ENCODE measurements at places on chromosomes 16 and 17.

DNA sequence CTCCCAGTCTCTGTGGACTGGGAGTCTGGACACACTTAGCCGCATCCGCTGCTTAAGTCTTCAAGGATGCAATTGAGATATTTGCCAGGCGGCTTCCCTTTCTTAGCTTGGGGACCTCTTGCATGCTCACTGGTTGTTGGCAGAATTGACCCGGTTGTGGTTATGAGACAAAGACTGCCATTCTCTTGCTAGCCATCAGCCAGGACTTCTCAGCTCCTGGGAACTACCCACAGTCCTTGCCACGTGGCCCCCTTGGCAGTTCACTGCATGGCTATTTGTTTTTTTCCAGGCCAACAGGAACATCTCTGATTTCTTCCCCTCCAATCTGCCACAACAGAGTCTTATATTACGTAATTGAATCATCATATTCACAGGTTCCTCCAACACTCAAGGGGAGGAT, 25.5 kb downstream of the CACNG4 start:
- DNase-seq: no peak

DNA sequence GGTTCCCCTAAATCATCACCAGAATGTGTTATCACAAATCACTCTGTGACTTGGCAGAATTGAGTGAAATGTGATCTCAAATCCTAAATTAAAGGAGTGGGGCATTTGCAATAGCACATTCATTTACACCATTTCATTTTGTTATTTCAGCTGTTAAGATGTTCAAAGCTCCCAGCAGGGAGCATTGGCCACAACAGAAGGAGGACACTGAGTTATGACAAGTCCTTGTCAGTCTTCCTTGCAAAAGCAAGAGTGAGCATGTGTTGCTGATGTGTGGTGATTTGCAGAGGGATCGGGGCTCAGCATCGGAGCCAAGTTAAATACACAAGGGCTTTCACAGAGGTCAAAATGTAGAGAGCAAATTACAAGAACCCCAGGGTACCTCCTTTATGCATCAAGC, 372.2 kb upstream of the CDH5 start:
- no peak for DNase-seq

DNA sequence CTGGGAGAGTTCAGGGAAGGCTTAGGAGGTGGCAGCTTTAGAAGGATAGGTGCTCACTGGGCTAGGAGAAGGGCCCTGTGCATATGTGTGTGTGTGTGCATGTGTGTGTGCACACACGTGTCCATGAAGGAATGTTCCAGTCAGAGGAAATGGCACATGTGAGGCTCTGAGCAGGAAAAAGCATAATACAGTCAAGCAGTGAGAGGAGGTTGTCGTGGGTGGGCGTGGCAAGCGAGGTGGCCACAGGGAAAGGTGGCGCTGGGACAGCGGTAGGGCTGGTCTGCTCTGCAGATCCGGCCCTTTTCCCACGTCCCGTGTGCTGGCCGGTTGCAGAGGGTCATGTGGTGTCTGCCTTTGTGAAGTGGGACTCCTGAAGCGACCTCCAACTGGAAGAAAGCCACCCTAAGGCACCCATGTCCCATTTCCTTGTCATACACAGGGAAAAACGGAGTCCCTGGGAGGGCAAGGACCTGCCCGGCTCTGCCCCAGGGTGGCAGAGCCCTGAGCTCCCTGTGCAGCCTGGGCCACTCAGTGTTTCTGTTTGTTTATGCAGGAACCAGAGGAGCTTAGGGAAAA, 40.1 kb downstream of the NT5M start:
- DNase-seq: no peak

- no peak for DNase-seq
Measured at GRCh38 chr17:35554668-35555067, 6.0 kb downstream of the SLFN14 start.

GRCh38 chr17:30894236-30894635, 11.8 kb downstream of the TEFM start:
- no peak for DNase-seq

DNA sequence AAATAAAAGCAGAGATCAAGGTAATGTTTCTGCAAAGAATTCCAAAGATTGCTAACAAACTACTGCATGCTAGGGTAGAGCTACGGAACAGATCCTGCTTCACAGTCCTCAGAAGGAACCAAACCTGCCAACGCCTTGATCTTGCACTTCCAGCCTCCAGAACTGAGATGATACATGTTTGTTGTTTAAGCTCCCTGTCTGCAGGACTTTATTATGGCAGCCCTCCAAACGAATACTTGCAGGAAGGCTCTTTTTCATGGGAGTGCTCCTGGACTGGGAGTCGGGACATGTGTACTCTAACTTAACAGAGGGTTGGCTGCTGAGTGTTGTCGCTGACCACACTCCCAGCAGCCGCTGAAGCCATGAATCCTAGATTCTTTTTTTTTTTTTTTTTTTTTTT, 808.8 kb upstream of the EEF2KMT start:
- no peak for DNase-seq

GRCh38 chr17:16444258-16444886, 29.0 kb downstream of the TRPV2 start:
- DNase-seq: peak; percentile 37

GRCh38 chr17:80456465-80457235, 19.8 kb downstream of the NPTX1 start:
- no peak for DNase-seq

GRCh38 chr16:81371106-81371505, 56.3 kb downstream of the GAN start:
- no peak for DNase-seq

GRCh38 chr16:4918781-4919251, 18.1 kb downstream of the PPL start:
- no peak for DNase-seq

DNA sequence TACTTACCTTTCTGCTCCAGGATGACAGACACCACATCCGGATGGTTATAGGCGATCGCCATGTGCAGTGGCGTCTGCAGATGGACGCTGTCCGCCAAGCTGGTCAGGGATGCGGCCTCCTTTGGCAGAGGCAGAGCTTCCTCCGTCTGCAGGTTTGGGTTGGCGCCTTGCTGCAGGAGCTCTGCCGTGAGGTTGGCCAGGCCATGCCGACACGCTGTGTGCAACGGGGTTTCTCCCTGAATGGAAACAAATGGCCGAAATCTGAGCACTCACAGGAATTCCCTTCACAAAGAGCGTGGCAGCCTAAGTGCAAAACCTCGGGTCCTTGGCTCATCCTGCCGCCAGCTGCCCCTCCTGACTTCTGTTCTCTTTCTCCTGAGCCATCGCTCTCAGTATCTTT, 41.8 kb downstream of the CYB5D2 start:
- no peak for DNase-seq

GRCh38 chr16:3142770-3143169, 7.9 kb downstream of the ZNF213 start:
- DNase-seq: no peak

Measured in BE2C (cell line).